LoVo (cell line): ENCODE measurements at places on chromosomes 2 and 18.

DNA sequence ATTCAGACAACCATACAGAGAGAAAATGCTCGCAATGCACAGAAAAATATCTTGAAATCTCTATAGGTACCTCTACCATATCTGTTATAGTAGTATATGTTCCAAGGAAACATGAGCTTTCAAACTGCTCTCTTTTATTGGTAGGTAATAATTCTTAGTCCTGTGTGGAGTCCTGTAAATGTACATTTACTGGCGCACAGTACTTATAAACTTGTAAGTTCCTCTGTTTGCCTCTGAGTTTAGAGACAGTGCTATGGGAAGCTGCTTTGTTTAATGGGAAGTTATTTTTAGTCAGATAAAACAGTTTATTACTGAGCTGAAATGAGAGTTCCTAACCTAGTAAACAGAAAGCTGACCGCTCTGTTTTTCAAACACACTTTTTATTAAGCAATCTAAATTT, 52.7 kb downstream of the CCDC93 start:
- DNase-seq: no peak

DNA sequence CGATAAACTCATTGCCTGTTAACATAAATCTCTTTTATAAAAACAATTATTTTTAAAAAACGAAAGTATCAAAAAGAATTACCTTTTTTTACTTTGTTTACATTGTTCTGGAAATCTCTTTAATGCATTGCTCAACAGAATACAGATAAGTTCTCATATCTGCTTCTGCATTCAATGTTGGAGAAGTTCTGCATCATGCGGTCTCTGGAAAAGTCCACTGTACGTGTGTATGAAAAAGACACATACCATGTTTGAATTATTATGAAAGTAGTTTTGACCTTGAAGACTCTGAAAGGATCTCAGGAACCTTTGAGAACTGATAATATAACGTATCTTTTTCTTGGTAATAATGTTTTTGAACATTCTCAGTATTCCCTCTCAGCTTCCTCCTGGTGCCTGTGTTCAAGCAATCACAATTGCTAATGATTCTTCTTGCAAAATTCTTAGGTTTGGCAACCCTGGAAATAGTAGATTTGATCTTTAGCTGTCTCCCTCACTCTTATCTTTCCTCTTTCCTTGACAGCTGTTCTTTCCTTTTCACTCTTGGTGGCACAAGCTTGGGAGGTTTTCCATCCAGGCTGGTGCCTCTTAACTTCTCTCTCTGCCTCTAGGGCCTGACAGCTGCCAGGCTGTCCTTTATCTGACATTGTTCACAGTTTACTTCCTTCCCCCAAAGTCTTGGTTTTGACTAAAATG, 12.4 kb upstream of the IL1R1 start:
- no peak for DNase-seq

DNA sequence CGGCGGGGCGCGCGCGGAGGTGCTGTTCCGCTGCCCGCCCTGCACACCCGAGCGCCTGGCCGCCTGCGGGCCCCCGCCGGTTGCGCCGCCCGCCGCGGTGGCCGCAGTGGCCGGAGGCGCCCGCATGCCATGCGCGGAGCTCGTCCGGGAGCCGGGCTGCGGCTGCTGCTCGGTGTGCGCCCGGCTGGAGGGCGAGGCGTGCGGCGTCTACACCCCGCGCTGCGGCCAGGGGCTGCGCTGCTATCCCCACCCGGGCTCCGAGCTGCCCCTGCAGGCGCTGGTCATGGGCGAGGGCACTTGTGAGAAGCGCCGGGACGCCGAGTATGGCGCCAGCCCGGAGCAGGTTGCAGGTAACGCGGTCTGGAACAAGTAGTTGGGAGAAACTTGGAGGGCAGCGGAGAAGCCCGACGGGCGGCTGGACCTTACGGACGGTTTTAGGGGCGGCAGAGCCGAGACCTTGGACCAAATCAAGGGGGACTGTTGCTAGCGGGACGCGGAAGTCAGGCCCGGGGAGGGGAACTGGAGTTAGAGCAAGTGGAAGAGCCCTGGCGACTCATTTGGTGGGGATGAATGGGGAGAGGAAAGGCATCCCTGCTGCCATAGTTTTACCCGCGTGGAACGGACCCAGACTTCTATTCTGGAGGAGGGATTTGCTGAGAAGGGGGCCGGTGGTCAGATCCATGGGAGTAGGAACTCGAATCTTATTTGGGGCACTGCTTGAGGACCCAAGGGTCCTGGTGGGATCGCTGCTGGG, 573 bp downstream of the IGFBP2 start:
- DNase-seq: no peak

DNA sequence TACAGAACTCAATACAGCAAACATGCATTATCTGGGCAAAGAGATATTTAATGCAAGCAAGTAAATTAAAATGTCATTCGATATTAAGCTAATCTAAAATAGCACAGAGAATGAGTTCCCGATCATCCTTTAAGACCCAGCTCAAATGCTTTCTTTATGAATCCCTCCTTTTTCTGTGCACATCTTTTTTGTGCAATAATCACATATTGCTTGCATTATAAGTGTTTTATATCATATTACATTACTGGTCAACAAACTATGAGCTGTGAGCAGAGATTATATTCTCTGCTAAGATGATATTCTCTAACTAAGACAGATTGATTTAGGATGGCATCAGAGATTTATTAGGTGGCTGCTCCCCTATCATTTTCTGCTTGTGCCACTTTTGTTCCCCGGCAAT, 146.1 kb downstream of the ERBB4 start:
- DNase-seq: no peak

- no peak for DNase-seq
Measured at GRCh38 chr18:25467226-25467987, 115.4 kb upstream of the ZNF521 start.

GRCh38 chr2:99818842-99819241, 323.5 kb downstream of the AFF3 start:
- no peak for DNase-seq
